Activated naive CD4-positive, alpha-beta T cell treated with anti-CD3 and anti-CD28 coated beads, Interleukin-2, amount 10 ng/mL, durations not matched to agents 7 days and 5 days (primary cell): ENCODE measurements at places on chromosomes 5 and 9.

GRCh38 chr9:130354806-130355205 is 89.2 kb downstream of the HMCN2 start:
- DNase-seq, result no peak

DNA sequence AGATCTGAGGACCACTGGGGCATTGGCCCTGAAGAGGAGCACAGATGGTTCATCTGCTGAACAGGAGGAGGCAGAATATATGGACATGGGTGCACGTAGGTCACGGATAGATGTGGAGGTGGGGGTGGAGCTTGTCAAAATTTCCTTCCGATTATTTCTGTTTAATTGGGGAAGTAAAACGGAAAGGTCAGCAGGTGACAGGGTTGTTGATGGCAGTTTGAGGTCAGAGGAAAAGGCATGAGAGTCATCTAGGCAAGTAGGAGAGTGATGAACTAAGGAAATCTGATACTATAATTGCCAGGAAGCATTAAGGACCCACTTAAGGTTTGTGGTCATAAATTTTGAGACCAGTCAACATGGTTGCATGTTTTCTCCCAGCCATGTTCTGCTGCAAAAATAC is 8.4 kb upstream of the FAM81B start:
- no peak for DNase-seq

DNA sequence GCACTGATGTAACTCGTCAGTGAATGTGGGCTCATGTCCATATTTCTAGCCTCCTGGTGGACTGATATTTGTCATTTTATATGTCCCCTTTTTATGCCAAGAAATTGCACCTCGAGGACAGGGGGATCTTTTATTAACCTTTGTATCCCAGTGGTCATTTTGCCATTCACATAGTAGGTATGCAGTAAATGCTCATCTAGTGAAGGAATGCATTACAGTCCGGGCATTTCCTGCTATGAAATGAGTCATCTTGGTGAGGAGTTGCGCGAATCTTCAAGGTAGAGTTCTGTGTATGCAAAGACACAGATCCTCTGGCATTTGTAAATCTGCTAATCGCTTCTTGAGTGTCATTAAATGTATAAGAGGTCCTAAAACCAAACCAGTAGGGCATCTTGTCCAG is 755.5 kb upstream of the ADAMTS16 start:
- DNase-seq, result no peak

- peak; percentile 41 for DNase-seq
Observed at GRCh38 chr9:136339173-136339957, 12.0 kb downstream of the GPSM1 start.

DNA sequence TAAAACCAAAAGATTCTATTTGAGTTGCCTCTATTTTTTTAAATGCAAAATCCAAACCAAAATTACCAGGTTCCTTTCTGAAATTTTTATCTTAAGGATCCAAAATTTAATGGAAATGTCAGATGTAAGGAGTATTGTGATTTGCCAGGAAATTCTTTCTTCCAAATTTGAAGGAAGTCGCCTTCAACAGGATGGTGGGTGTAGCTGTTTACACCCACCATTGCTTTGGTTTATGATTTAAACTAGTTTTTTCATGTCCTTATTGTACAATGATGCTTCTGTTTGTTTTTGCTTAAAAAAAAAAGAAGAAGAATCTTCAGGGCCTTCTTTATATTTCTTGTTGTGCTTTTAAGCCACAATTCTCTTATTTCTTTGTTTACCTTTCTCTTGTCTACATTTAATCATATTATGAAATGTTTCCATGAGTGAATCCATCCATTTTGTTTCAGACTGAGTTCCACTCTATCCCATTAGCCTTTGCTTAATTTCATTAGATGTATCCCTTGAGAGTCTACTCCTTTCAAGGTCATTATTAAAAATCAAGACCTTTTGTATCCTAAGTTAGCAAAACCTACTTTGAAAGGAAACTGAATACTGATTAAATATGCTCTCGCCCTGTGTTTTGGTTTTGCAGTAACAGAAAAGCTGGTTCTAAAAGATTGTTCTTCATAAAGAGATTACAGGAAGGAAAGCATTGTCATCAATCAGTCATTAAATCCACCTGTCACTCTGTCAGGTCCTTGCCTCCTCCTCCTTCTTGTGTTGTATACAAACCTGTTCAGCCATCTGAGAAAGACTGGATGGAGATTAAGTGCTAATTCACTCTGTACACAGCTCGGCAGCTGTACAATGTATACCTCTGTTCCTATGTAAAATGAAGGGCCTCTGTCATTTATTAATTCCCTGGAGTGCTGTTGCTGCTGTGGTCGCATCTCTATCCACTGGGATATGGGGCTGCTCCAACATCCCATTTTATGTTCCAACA is 45.5 kb upstream of the SLC2A8 start:
- no peak for DNase-seq

DNA sequence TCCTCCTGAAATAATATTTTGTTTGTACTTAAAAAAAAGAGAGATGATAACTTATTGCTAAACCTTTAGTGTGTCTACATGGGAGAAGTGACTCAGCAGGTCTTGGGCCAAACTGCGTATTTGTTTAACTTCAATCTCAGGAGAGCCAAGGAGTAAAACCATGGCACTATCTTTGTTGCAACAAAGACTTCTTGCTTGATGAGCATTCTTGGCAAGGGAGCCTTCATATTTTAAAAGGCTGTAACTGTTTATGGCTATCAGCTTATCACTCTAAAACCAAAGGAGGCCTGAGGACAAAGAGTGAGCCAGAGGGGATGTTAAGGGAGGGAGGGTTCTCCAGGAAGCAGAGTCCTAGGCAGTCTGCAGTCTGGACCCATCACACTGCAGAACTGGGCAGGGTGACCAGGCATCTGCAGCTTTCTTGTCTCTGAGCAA is 216.2 kb upstream of the S1PR3 start:
- DNase-seq, result no peak

DNA sequence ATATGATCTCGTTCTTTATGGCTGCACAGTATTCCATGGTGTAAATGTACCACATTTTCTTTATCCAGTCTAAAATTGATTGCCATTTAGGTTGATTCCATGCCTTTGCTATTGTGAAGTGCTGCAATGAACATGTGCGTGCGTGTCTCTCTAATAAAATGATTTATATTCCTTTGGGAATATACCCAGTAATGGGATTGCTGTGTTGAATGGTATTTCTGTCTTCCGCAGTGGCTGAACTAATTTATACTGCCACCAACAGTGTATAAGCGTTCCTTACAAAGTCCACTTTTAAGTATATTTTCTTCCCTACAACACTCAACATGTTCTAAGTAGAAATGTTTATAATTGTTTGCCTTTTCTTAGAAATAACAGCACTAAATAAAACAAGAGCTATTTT is 521.9 kb downstream of the DTWD2 start:
- DNase-seq, result no peak

- no peak for DNase-seq
Observed at GRCh38 chr5:171992813-171993212, 13.6 kb downstream of the FBXW11 start.

DNA sequence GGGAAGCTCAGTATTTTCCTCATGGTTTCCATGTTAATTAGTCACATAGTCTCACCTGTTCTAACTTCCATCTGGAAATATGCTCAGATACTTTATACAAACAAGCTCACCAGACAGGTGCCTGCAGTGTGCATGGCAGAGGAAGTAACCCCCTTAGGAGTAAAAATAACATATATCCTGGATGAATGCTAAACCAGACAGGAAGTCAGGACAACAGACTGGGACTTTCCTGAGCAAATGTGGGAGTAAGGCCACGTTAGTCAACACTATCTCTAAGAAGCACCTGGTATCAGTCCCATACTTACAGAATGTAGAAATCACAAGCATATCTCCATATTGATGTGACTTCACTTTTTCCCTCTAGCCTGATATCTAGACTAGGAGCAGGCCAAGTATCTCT is 128.4 kb downstream of the SEC61B start:
- DNase-seq, result no peak

DNA sequence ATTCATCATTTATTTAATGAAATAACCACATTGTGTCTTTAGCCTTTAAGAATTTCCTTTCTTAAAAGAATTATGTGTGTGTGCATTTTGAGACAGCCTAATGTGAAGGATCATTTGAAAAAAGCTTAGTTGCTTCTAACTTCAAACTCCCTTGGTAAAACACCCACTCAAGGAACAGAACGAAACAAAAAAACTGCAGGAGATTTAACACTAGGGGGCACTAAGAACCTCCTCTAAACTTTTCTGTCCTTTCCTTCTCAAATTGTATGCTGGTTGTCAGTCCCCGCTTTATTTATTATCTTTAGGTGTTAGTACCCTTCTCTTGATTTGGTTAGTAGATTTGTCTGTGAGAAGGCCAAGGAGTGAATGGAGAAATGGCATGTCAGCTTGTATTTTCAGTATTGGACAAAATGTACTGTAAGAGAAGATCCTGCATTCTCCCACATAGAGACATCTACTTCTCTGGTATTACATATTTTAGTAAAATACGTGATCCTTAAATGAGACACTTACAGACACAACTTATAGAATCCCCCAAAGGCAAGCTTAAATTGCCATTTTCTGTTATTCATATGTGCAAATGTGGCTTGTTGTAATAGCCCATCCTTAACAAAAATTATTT is 229.7 kb downstream of the MRPS30 start:
- no peak for DNase-seq

DNA sequence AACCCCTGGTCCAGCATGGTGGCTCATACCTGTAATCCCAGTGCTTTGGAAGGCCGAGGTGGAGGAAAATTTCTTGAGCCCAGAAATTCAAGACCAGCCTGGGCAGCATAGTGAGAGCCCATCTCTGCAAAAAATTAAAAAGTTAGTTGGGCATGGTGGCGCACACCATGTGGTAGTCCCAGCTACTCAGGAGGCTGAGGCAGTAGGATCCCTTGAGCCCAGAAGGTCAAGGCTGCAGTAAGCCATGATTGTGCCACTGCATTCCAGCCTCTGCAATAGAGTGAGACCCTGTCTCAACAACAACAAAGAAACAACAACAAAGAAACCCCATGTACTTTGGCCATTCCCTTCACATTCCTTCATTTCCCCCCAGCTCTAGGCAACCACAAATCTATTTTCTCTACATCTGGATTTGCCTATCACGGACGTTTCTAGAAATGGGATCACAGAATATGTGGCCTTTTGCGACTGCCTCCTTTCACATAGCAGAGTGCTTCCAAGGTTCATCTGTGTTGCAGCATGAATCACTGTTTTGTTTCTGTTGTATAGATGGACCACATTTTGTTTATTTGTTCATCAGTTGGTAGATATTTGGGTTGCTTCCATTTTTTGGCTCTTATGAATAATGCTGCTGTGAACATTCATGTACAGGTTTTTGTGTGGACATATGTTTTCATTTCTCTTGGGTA is 17.9 kb downstream of the MIGA2 start:
- no peak for DNase-seq

- no peak for DNase-seq
Observed at GRCh38 chr9:101371813-101372212, 13.0 kb downstream of the BAAT start.

DNA sequence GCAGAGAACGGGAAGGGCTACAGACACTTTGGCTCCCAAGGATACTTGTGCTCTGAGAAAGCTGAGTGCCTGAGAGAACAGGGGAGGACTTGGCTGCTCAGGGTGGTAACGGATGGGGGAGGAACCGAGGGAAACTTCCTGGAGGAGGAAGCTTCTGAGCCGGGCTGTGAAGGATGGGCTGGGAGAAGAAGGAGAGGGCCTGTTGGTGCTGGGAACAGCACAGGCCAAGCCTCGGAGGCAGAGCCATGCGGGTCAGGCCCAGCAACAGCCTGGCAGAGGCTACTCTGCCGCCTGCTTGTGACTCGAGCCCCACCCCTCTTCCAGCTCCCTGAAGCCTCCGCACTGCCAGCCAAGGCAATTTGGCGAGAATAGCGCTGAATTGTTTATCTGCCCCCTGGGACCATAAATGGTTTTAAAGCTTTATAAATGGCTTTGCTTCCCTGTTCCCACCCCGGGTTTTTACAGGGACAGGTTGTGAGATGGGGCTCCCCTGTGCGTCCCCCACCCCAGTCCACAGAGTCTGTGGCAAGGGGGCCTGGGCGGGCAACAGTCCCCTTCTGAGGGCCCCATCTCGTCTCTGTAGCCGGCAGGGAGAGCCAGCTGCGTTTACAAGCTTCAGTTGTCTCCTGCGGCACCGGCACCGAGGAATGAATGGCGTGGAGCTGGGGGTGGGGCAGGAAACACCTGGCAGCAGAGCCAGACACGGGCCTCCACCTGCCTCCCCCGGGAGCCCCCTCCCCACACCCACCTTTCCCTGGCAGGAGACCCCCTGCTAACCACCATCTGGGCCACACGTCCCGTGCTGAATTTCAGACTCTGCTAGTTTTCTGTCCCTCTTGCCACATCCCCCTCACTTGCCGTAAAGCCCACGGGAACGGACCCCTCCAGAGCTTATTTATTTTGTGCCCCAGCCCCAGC is 24.4 kb downstream of the FAM163B start:
- no peak for DNase-seq

DNA sequence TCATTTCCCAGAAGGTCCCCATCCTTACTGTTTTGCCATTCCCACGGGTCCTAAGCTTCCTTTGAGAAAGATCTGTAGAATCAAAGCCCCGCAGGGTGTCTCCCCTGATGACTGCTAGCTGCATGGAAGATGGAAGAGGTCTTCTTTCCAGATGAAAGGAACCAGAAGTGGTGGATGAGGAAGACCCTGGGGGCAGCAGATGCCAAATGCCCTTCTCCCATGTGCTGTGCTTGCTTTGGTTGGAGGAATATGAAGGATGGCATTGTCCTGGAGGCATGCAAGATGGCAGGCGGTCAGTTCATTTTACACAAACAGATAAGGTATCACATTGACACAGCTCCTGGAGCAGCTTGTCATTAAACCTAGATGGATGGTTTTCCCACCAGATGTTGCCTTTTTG is 25.8 kb upstream of the CER1 start:
- no peak for DNase-seq

DNA sequence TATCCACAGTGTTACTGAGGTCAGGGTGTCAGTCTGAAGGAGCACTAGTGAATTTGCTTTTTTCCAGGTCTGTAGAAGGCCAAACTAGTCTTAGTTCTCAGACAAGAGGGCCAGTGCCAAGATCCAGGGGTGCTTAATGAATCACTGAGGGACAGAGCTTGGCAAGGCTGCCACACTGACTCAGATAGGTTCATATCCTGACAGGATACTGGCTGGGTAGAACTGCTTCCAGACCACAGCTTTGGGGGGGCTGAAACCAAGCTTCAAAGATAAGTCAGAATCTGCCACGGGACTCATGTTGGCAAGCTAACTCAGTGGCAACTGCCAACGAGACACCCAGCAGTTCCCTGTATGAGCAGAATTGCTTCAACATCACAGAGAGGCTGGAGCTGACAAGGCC is 1125.4 kb downstream of the EFNA5 start:
- DNase-seq, result no peak
